ENCODE measurements at places on chromosomes 12 and 14.

- no peak for DNase-seq
Measured at GRCh38 chr12:6016756-6017155, 71.7 kb upstream of the ANO2 start.

DNA sequence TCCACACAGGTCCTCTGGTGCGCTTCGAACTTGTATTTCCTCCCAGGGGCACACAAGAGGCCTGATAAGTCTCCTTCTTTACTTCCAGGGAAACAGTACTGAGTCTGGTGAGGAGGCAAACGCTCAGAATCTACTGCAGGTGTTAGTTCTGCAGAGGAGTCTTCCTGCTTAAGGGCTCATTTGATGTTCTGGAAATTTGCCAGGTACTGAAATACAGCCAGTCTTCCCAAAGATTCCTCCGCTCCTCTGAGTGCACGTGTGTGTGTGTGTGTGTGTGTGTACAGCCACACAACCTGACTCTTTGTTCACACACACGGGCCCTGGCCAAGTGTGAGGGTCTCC is 92.0 kb downstream of the FBXL14 start:
- DNase-seq, result peak; percentile 76

DNA sequence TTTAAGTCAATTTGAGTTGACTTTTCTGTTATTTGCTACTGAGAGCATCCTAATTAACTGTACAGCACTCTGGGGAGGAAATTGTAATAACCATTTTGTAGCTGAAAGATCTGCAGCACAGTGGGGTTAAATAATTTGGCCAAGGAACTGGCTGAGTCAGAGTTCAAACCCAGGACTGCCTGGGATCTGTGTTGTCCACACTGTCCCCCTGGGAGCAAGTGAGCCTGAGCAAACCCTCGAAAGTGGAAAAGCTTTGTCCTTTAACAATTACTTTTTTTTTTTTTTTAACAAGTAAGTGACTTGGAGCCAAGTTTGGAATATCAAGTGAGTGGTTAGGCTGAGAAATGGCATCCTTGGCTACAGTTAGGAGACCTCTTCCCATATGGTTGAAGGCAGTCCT is 247.2 kb upstream of the CCDC196 start:
- DNase-seq, result no peak

DNA sequence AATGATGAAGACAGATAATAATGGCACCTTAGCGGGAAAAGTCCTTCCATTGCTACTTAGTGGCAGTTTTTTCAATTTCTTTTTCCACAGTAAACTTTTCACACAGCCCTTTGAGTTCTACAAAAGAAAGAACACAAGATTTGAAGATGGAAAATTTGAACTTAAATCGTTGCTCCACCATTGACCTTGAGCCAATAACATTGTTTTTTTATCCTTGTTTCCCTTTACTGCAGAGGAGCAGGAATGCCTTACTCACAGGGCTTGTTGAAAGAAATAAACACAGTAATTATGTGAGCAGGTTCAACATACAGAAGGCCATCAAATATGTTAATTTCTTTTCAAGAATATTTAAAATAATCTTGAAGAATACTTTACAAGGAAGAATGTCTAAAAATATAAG is 181.5 kb upstream of the KRR1 start:
- no peak for DNase-seq

GRCh38 chr14:21923820-21924219 is 250.2 kb upstream of the OR4E1 start:
- no peak for DNase-seq

- DNase-seq, result no peak
Measured at GRCh38 chr12:126069549-126070165, 1004.4 kb downstream of the AACS start.

DNA sequence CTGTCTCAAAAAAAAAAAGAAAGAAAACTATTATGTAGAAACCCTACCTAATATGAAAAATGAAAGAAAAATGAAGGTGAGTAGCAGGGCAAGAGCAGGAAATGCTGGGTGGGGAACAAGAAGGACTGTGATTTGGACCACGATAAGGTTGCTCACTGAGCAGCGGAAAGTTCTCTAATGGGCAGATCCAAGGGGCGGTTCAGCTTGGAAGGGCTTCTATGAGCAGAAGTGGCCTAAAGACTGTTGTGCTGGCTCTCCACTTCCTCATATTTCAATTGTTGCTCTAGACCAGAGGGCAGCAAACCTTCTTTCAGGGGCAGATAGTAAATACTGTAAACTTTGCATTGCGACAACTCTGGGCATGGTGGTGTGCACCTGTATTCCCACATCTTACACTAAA is 16.3 kb upstream of the NFYB start:
- no peak for DNase-seq
